Naive thymus-derived CD4-positive, alpha-beta T cell (primary cell): ENCODE measurements at places on chromosomes 16 and 17. TPM values are rescaled to one million over a fixed set of nuclear protein-coding genes. Genes with fewer than 3 reads are reported as not detected.

KRTAP9-8 gene
- polyA plus RNA-seq: not detected

GPR142 gene
- not detected for polyA plus RNA-seq

ADGRG1 gene
- 0.67 TPM for polyA plus RNA-seq

SLFN5 gene
- polyA plus RNA-seq: 103 TPM

SLFN13 gene
- 5.4 TPM for polyA plus RNA-seq

AANAT gene
- polyA plus RNA-seq: not detected

KCNG4 gene
- not detected for polyA plus RNA-seq

TMEM114 gene
- not detected for polyA plus RNA-seq

CCL16 gene
- not detected for polyA plus RNA-seq

SLC43A2 gene
- polyA plus RNA-seq: 3.7 TPM

CCL14 gene
- polyA plus RNA-seq: not detected

TSPAN10 gene
- polyA plus RNA-seq: 0.33 TPM

CTRB1 gene
- not detected for polyA plus RNA-seq

CLTC gene
- polyA plus RNA-seq: 31.2 TPM

OTOA gene
- polyA plus RNA-seq: 0.04 TPM

ABCA9 gene
- polyA plus RNA-seq: not detected

DCTPP1 gene
- polyA plus RNA-seq: 81.1 TPM

FOXN1 gene
- not detected for polyA plus RNA-seq

MAF gene
- polyA plus RNA-seq: 0.08 TPM

CRLF3 gene
- 200 TPM for polyA plus RNA-seq

TNP2 gene
- not detected for polyA plus RNA-seq

BIRC5 gene
- polyA plus RNA-seq: not detected

AFMID gene
- polyA plus RNA-seq: 0.99 TPM

SPATA22 gene
- not detected for polyA plus RNA-seq

CDH13 gene
- not detected for polyA plus RNA-seq

ALDH3A1 gene
- not detected for polyA plus RNA-seq

PLXDC1 gene
- 22.5 TPM for polyA plus RNA-seq

ITGAD gene
- not detected for polyA plus RNA-seq

LRRC75A gene
- polyA plus RNA-seq: 2.6 TPM

PIRT gene
- polyA plus RNA-seq: not detected

SOCS1 gene
- 15.7 TPM for polyA plus RNA-seq

MEIOC gene
- 0.61 TPM for polyA plus RNA-seq

CES1 gene
- not detected for polyA plus RNA-seq

ABAT gene
- polyA plus RNA-seq: 1.3 TPM

KRT27 gene
- polyA plus RNA-seq: not detected

LRRC37A gene
- polyA plus RNA-seq: 0.85 TPM

CLEC10A gene
- polyA plus RNA-seq: not detected

ATP6V0D1 gene
- 61.5 TPM for polyA plus RNA-seq

HBQ1 gene
- polyA plus RNA-seq: not detected

KRTAP3-2 gene
- polyA plus RNA-seq: not detected

NPIPA7 gene
- polyA plus RNA-seq: 0.70 TPM

MAPT gene
- 0.80 TPM for polyA plus RNA-seq
